ENCODE measurements at places on chromosomes 12 and 14.
A peak's percentile ranks its signal among the peaks of the same experiment; 100 is the strongest.

GRCh38 chr14:37063467-37064240, 108.8 kb downstream of the SLC25A21 start:
- H3K36me3 ChIP-seq, result no peaks in the 10 kb centered on the region
- H3K27ac ChIP-seq, result no peak overlapping the region
- H3K27me3 ChIP-seq, result no peaks in the 10 kb centered on the region
- no peaks in the 10 kb centered on the region for H3K4me1 ChIP-seq
- H3K4me3 ChIP-seq, result no peak overlapping the region

DNA sequence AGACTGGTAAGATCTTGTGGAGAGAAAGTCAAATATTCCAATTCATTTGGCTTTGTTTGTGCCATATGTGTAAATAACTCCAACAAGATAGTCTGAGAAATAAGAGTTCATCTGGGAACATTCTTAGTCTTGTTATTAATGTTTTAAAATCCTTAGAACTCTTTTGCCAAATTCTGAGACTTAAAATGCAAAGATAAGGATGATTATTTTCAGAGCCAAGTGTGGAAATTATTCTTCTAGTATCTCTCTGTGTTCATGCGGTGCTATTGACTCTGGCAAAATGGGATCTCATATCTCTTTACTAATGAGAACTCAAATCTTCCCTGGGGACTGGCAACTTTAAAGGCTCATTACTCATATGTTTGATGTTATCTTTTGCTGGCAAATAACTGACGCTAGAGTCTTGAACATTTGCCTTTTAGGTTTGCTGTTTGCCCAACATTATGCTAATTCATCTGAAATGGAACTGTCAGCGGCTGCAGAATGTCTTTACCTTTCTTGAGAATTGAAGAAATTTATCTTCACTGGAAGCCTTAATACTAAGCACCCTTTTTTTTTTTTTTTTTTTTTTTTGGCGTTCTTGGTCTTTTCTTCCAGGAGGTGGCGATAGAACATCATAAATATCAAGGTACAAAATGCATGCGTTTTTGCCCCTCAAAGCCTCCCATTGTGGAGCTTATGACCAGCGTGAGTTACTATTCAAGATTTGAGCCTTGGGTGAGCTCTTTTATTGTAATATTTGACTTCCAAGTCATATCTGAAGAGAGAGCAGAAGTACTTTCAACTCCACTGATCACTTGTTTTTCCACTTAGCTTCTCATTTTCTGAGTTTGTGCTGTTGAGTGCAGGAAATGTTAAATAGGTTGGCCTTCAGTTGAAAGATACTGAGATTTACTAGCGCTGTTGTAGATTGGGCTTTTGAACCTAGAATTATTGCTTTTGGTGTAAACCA, 86.5 kb downstream of the CAND1 start:
- H3K4me1 ChIP-seq, result no peaks in the 10 kb centered on the region
- DNase-seq, result peak; percentile 80
- no peak overlapping the region for H3K27ac ChIP-seq

GRCh38 chr12:51639361-51639760, 48.3 kb downstream of the SCN8A start:
- H3K27me3 ChIP-seq, result no peaks in the 10 kb centered on the region
- DNase-seq, result no peak
- no peaks in the 10 kb centered on the region for H3K4me1 ChIP-seq
- H3K27ac ChIP-seq, result no peak overlapping the region
- H3K4me3 ChIP-seq, result no peak overlapping the region

DNA sequence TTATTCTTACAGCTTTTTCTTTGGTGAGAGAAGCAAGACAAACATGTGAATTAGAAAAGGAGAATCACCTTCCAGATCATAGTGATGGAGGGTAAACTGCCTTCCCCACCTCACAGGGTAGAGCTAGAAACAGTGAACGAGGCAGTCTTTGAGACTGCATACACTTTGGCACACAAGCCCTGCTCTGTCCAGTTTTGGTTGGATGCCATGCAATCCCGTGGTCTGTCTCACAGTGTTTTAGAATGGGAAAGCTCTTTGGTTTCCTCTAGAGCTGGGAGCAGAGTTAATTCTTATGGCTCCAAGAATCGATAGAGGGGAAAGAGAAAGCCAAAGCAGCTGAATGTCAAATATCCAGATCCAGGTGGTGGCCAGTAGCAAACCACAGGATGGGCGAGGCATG, 21.9 kb downstream of the TDP1 start:
- H3K4me1 ChIP-seq, result no peaks in the 10 kb centered on the region
- H3K27ac ChIP-seq, result no peak overlapping the region
- no peak overlapping the region for H3K4me3 ChIP-seq
- no peaks in the 10 kb centered on the region for H3K27me3 ChIP-seq
- no peak for DNase-seq

DNA sequence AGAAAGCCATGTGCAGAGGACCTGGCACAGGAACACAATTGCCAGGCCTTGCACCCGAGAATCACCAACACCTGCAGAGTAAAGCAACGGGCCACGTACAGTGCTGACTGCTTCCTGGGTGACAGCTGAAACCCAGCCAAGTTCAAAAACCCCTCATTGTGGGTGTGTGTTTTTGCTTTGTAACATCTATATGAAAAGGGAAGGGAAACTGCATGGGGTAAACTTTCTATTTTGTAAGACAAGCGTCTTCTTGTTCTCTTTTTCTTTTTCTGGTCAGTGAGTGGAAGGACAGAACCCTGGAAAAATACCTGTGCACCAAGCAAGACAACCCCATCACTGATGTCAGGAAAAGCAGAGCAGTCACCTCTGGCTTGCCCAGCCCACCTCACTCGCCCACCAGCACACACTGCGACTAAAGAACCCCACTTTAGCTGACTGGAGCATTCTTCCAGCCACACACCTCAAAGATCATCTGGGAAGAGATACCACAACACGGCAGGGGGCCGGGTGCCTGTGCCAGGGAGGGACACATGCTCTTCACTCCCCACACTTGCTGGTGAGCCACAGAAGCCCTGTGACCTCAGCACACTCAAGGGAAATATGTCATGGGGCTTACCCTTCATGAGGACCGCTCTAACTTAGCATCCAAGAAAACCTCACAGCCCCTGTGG, 172.3 kb downstream of the NDUFA12 start:
- no peak for DNase-seq

- DNase-seq, result no peak
- no peaks in the 10 kb centered on the region for H3K36me3 ChIP-seq
- H3K27ac ChIP-seq, result no peak overlapping the region
- H3K27me3 ChIP-seq, result no peaks in the 10 kb centered on the region
- no peak overlapping the region for H3K4me3 ChIP-seq
These were observed 23.4 kb upstream of the LRP6 start for GRCh38 chr12:12290206-12290605.

DNA sequence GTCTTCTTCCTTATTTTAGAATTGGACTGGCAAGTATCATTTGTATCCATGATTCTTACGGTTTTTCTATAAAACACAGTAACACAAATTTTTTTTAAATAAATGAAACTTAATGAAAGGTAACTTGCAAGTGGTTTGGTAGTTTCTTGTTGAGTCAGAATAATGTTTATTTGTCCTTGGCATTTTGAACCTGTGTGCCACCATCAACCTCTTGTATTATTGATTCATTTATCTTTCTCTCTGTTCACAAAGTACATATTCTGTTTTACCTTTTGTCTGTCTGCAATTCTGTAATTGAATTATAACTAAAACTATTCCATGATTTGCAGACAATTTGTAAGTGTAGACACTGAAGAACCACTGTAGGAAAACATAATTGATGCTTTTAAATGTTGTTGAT, 54.7 kb downstream of the MIPOL1 start:
- no peaks in the 10 kb centered on the region for H3K4me1 ChIP-seq
- no peak overlapping the region for H3K4me3 ChIP-seq
- H3K27ac ChIP-seq, result no peak overlapping the region
- H3K36me3 ChIP-seq, result no peaks in the 10 kb centered on the region

DNA sequence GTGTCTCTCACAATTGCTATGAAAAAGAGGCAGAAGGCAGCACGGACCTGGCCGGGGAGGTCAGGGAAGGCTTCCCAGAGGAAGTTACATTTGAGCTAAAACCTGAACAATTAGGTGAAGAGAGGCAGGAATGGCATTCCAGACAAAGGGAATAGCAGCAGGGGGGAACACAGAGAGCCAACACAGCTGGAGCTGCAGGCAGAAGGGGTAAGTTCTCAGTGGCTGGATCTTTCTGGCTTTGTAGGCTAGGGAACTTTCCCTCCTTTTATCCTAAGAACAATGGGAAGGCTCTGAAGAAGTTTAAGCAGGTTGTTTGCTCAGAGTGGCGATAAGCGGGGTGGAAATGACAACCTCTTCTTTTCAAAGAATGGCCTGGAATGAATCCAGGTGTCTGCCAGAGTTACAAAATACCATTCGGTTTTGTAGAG, 100.0 kb downstream of the PRIMA1 start:
- no peak overlapping the region for H3K4me3 ChIP-seq
- H3K27me3 ChIP-seq, result no peaks in the 10 kb centered on the region
- no peak overlapping the region for H3K27ac ChIP-seq
- H3K36me3 ChIP-seq, result no peaks in the 10 kb centered on the region

- peak overlapping the region; percentile 98 for H3K27ac ChIP-seq
- peaks cover 16% of the 10 kb centered on the region for H3K4me1 ChIP-seq
- H3K27me3 ChIP-seq, result no peaks in the 10 kb centered on the region
- H3K36me3 ChIP-seq, result no peaks in the 10 kb centered on the region
These were observed 1.4 kb downstream of the EEA1 start for GRCh38 chr12:92927436-92928281.

DNA sequence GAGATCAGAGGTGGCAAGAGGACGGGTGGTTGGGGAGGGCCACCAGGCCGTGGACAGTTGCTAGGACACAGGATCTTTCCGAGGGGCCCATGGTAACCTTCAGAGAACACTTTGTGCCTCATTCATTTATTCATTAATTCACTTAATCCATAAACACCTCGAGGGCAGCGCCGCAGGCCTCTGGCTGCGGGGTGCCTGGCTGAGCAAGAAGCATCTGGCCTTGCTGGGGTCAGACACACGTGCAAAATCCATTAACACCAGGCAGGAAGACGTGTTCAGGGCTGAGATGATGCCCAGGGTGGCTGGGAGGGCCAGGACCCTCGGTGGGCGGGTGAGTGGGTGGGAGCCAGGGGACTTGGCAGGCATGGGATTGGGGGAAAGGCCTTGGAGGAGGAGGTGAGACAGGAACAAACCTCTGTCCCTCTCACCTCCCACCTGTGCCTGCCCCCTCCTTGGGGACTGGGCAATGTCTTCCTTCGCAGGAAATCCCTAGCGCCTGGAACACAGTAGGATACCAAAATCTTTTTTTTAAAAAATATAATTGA, 6.6 kb upstream of the DLK1 start:
- H3K36me3 ChIP-seq, result no peaks in the 10 kb centered on the region
- H3K4me1 ChIP-seq, result no peaks in the 10 kb centered on the region
- no peak overlapping the region for H3K27ac ChIP-seq

- H3K36me3 ChIP-seq, result peaks cover 3% of the 10 kb centered on the region
- no peak overlapping the region for H3K27ac ChIP-seq
- no peak overlapping the region for H3K4me3 ChIP-seq
- no peaks in the 10 kb centered on the region for H3K27me3 ChIP-seq
These were observed 90.7 kb downstream of the ITPK1 start for GRCh38 chr14:93025055-93025454.

Data from natural killer cell (primary cell).